ACHN (cell line): ENCODE measurements at places on chromosomes 6 and 20.
A peak's percentile ranks its signal among the peaks of the same experiment; 100 is the strongest.

DNA sequence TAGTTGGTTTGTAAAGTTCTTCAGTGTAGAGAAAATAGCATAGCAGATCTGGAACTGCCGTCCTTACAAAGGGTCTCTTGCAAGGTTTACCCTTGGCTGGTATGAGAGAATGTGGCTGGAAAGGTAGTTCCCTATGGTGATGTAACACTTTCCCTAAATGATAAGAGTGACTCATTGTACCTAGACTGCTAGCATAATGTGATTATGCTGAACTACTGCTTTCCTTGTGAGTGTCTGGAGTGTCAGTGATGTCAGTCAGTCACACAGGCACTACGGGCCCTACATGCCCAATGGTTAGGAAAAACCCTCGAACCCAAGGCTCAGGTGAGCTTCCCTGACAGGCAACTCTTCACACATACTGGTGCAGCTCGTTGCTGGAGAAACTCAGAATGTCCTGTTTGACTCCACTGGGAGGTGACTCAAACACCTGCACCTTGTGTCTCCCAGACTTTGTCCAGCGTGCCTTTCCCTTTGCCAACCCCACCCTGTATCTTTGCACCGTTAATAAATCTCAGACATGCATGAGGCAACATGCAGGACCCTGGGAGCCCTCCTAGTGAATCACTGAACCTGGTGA, 28.4 kb upstream of the LY86 start:
- DNase-seq: no peak

GRCh38 chr6:151073146-151073545, 166.6 kb upstream of the AKAP12 start:
- no peak for DNase-seq

DNA sequence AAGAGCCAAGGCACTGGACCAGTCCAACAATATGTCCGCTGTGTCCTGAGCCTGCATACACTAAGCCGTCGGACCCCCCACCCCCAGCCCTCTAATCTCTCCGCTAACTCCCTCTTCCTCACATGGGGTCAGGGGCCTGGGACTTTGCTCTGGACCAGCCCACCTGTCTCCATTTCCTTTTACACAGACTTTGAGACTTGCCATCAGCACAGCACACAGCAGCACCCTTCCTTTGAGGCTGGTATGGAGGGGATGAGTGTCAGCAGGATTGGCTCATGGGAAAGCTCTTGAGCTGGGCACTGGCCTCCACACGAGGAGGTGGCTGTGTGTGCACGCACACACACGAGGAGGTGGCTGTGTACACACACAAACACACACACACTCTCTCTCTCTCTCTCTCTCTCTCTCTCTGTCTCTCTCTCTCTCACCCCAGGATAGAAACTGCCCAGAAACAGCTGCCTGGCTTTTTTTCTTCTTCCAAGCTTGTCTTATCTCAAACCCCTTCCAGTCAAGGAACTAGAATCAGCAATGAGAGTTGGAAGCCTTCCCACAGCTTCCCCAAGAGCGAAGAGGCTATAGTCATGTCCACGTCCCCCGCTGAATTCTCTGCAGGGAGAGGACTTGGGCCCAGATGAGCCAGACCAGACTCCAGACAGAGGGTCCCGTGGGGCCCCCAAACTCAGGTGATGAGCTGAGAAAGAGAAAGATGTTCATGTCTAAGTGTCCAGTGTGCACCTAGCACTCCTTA, 18.6 kb downstream of the SLC9A8 start:
- no peak for DNase-seq

DNA sequence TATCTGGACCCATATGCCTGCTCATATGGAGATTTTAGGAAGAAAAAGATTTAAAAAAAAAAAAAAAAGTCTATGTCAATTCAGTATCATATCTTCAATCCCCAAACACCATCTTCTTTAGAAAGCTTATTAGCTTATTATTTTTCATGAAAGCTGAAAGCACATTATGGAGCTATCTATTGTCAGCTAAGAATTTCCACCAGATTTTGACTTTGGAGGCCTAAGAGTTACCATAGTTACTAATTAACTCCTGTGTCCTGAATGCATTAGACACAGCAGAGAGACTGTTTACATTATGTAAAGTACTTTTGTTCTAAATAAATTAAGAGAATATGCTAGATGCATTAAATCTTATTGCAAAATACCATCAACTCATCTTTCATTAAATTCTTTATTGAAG, 255.5 kb upstream of the NRSN1 start:
- DNase-seq: no peak

GRCh38 chr6:142879527-142879926, 65.4 kb downstream of the HIVEP2 start:
- no peak for DNase-seq

GRCh38 chr20:63977739-63978276, 1.6 kb downstream of the SAMD10 start:
- DNase-seq: peak; percentile 78
